Testis (tissue), 5 donors: ENCODE measurements at places on chromosomes 5 and 9. TPM values are rescaled to one million over a fixed set of nuclear protein-coding genes. Genes with fewer than 3 reads are reported as not detected.

DNA sequence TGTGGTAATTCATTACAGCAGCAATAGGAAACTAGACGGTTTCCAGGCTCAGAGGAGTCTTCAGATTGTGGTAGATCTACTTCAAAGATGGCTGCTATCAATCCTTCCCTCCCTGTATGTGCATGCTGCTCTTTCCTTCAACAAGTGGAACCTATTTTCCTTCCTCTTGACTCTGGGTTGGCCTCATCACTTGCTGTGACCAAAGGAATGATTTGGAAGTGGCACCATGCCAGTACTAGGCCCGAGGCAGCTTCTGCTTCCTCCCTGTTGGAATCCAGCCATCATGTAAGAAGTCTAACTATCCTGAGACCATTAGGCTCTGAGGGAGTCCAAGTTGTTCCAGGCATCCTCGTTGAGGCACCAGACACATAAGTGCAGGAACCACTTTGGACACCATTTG is 46.5 kb upstream of the MCTP1 start:
- no peak overlapping the region for H3K27ac ChIP-seq
- H3K27me3 ChIP-seq: no peaks in the 10 kb centered on the region
- DNase-seq: no peak

DNA sequence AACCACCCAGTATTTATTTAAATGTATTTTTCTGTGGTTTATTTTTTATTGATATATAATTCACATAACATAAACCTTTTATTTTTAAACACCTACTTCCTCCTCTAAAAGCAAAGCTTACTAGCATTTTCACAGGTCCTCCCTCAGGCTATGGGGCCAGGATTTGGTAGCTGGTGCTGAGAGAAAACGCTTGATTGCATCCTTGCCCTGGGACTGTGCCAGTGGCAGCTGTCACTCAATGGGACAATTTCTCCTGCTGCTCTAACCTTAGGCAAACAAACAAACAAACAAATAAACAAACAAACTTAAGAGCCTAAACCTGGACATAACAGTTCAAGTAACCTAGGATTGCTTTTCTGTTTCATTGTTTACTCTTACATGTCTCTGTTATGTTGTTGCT is 102.7 kb downstream of the FOCAD start:
- H3K27me3 ChIP-seq: no peaks in the 10 kb centered on the region
- H3K4me3 ChIP-seq: no peak overlapping the region
- H3K36me3 ChIP-seq: no peaks in the 10 kb centered on the region
- no peaks in the 10 kb centered on the region for H3K4me1 ChIP-seq

DNA sequence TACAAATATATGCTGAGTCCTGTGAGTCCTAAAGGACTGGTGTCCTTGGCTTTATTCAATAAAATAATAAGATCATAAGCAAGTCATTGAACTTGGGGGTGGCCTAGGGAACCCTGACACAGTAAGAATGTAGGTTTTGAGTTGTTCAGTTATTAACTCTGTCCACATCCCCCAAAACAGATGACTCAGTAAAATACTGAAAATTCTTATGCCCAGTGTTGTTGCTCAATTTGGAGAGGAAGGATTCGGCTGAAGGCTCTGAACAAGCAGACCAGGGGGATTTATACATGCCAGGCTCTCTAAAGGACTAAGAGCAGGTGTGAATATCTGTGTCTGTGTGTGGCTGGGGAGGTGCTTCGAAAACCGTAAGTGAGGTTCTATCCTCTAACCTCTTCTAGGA is 173.7 kb downstream of the RMI1 start:
- no peaks in the 10 kb centered on the region for H3K4me1 ChIP-seq
- no peaks in the 10 kb centered on the region for H3K27me3 ChIP-seq
- DNase-seq: no peak

GRCh38 chr5:121497176-121497575 is 354.5 kb upstream of the FTMT start:
- no peaks in the 10 kb centered on the region for H3K27me3 ChIP-seq
- H3K27ac ChIP-seq: no peak overlapping the region
- H3K36me3 ChIP-seq: no peaks in the 10 kb centered on the region
- no peak overlapping the region for H3K4me3 ChIP-seq
- H3K4me1 ChIP-seq: no peaks in the 10 kb centered on the region

GRCh38 chr9:134326724-134327601 is 708 bp downstream of the RXRA start:
- H3K36me3 ChIP-seq: no peaks in the 10 kb centered on the region
- peaks cover 46% of the 10 kb centered on the region for H3K4me1 ChIP-seq
- DNase-seq: no peak
- H3K27ac ChIP-seq: peak overlapping the region; percentile 80

DNA sequence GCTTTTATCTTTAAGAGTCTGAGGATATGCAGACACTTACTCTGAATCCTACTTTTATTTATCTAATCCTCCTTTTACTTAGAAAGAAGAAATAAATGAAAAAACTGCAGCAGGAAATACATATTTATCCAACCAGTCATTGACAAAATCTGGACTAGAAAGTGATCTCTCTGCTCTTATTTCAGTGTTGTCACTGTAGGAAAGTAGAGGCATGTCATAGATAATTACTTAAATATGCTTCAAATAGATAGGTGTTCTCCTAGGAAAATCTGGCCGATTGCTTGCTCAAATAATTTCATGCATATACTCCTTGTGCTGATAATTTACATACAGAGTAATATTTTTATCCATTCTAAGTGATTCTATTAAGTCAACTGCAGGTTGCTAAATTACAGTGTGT is 2001.9 kb upstream of the C9orf72 start:
- no peaks in the 10 kb centered on the region for H3K4me1 ChIP-seq
- no peaks in the 10 kb centered on the region for H3K27me3 ChIP-seq
- no peak overlapping the region for H3K27ac ChIP-seq
- DNase-seq: no peak
- H3K4me3 ChIP-seq: no peak overlapping the region

- H3K27ac ChIP-seq: no peak overlapping the region
- no peak overlapping the region for H3K4me3 ChIP-seq
- no peaks in the 10 kb centered on the region for H3K4me1 ChIP-seq
- DNase-seq: no peak
Measured at GRCh38 chr9:111944241-111944866, 47.7 kb downstream of the UGCG start.

DNA sequence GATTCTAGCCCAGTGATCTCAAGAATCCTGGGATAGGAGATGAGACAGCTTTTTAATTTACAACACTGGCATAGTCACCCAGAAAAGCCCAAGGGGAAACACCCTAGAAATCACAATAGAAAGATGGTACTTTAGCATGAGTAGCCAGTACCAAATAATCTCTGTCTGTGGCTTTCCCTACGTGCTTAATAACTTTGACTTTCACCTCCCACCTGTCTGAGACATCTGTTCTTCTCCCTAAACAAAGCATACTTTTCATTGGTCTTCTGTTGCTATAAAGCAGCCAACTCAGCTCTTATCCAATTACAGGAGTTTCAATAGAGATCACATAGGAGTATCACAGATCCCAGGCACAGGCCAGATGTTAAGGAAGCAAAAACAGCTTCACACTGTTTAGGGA is 10.4 kb downstream of the MARCHF3 start:
- H3K4me1 ChIP-seq: no peaks in the 10 kb centered on the region
- no peak overlapping the region for H3K27ac ChIP-seq
- no peaks in the 10 kb centered on the region for H3K36me3 ChIP-seq
- DNase-seq: no peak

DNA sequence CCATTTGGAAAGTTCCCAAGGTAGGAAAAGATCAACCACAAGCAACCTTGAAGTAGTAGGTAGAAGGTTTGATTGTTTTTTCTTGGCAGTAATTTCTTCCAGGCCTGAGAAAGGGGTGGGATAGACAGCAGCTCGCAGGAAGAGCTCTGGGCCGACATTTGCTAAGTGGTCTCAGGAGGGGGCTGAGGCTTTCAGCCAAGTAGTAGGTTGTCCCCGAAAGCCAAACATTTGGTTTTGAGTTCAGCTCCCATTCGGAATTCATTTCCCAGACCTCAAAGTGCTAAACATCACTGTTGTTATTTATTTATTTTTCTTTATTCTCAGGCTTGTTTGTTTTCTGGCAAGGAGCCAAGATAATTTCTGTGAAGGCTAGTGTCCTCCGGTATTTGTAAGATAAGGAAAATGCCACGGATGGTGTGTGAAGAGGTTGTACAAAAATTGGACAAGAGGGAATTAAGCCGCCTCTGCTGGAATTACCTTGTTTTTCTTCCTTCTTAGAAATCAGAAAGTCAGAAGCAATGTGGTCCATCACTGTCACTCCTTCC is 112.1 kb downstream of the KIF4B start:
- no peaks in the 10 kb centered on the region for H3K36me3 ChIP-seq
- H3K4me1 ChIP-seq: no peaks in the 10 kb centered on the region
- H3K27me3 ChIP-seq: no peaks in the 10 kb centered on the region
- DNase-seq: no peak
- H3K4me3 ChIP-seq: no peak overlapping the region
- no peak overlapping the region for H3K27ac ChIP-seq

- DNase-seq: no peak
- H3K27ac ChIP-seq: no peak overlapping the region
- no peaks in the 10 kb centered on the region for H3K4me1 ChIP-seq
- no peaks in the 10 kb centered on the region for H3K27me3 ChIP-seq
- no peak overlapping the region for H3K4me3 ChIP-seq
Measured at GRCh38 chr5:37615184-37615583, 224.7 kb downstream of the GDNF start.

GRCh38 chr9:137435980-137436760 is 5.0 kb downstream of the ENTPD8 start:
- no peak overlapping the region for H3K27ac ChIP-seq
- H3K36me3 ChIP-seq: no peaks in the 10 kb centered on the region
- no peak overlapping the region for H3K4me3 ChIP-seq

DNA sequence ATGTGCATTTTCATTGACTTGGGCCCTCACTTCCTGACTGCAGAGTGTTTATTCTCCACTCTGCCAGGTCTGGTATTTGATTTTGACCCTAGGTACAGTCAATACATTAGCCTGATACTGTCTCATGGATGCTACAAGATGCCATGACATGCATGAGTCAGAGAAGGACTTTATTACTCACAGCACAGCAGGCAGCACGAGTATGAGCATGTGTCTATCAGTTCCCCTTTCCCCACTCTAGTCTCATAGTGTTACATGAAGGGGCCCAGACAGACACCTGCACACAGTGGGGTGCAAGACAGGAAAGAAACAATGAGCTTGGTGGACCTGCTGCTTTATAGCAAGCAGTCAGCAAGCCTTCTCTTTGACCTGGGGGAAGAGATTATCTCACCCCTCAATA is 19.6 kb downstream of the ITGA2 start:
- no peaks in the 10 kb centered on the region for H3K27me3 ChIP-seq
- DNase-seq: no peak
- no peaks in the 10 kb centered on the region for H3K36me3 ChIP-seq
- no peak overlapping the region for H3K27ac ChIP-seq
- H3K4me3 ChIP-seq: no peak overlapping the region

Gene SNCAIP
- 28.4 TPM for polyA plus RNA-seq

Gene IFNK
- polyA plus RNA-seq: not detected

Gene FOXD4L3
- 0.18 TPM for polyA plus RNA-seq

Gene GARIN3
- 45.6 TPM for polyA plus RNA-seq
